GM04503 (cell line): ENCODE measurements at places on chromosomes 2 and 18.

DNA sequence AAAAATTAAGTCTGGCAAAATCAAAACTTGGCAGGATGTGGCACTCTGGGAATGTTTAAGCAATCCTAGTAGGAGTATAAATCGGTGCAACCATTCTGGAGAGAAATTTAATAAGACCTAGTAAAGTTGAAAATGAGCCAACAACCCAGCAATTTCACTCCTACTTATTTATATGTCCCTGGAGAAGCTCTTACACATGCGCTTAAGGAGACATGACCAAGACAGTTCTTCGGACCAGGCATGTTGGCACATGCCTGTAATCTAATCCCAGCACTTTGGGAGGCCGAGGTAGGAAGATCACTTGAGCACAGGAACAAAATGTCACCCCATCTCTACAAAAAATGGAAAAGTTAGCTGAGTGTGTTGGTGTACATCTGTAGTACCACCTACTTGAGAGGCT is 374.6 kb upstream of the LYPD1 start:
- no peak for DNase-seq

DNA sequence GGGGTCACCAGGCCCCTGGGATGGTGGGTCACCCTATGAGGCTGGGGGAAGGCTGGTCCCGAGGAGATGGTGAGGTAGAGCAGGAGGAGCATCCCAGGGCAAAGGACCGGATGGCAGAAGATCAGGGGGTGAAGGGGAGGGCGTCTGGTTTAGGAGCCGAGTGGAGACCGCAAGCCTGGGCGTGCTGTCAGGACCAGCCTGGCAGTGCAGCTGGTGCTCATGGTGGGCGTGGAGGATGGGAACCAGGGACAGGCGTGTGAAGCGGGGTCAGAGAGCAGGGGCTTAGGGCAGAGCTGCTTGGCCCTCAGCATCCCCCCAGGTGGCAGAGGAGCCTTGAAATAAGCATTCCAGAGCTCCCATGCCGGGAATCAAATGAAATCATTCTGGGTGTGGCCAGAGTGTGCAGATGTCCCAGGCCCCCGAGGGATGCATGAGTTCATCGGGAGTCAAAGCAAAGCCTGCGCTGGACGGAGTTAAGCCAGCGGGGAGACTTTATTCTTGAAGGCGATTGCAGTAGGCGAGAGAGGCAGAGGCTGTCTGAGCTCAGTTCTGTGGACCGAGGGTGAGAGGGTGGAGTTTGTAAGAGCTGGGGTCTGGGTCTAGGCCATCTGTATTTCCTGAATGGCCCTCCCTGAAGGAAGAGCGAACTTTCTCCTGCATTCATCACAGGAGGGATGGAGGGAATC is 33.1 kb upstream of the MBP start:
- peak; percentile 7 for DNase-seq

- DNase-seq: no peak
These were observed 47.8 kb downstream of the HNMT start for GRCh38 chr2:138012082-138012481.

DNA sequence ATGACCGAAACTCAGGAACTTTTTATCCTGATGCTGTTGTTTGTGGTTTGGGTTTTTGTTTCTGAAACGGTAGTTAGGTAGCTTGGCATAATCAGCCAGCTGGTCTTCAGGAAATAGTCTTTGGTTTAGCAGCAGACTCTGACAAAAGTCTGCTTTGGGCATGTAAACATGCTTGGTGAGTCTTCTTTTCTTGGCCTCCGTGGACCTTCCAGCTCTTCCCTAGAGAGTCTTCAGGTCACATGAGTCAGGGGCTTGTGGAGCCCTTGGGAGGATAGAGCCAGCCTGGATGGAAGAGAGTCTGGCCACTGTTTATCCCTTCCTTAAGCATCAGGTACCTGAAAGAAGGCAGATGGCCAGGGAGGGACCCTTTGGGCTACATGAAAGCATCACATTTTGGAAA is 154.5 kb downstream of the MGAT5 start:
- DNase-seq: no peak

DNA sequence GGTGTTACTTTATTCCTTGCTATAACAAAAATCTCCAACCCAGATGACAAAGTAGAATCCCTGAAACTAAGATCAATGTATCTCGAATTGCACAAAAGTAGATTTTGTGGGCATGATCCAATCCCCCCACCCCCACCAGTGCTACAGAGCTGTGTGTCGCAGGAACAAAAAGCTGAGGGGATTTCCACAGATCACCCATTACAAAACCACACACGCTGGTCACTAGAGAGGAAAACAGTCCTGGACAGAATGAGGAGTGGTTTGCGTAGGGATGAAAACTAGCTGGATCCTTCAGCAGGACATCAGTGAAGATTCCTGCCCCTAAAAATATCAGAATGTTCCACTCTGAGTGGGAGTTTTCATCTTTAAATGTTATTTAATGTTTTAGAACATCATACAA is 165.3 kb upstream of the STK17B start:
- no peak for DNase-seq

GRCh38 chr2:65024149-65024829 is 31.9 kb upstream of the CEP68 start:
- DNase-seq: peak; percentile 83

DNA sequence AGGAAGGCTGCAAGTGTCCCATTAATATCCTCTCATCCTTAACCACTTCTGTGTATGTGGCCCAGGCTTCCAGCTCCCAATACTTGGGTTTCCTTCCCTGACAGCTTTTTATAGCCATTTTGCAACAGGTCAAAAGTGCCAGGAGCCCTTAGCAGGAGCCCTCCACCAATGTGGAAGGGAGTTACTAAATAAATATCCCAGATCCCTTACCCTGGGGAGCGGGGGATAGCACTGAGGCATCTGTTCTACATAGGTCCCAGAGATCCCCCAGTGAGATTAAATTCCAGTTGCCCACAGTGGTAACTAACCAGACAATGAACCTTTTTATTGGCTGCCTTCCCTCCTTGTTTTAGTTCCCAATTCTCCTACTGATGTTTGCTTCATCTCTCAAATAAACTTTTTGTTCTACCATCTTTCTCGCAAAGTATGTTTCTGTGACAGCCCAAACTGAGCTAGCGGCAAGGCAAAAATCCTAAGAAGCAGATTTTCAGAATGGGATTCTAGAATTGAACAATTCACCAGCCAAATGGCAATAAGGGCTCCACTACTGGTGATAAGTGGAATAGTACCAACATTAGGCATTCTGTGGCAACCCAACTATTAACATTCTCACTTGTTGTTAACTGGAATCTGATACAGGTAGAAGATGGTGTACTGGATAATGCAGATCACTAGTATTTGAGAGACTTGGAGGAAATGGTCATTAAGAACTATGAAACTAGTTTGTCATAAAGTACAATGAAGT is 83.9 kb upstream of the MAPRE2 start:
- no peak for DNase-seq

- DNase-seq: no peak
These were observed 484.2 kb downstream of the DLGAP1 start for GRCh38 chr18:3970929-3971328.

- no peak for DNase-seq
These were observed 65.8 kb upstream of the EML6 start for GRCh38 chr2:54657664-54658083.

GRCh38 chr18:41700416-41700815 is 254.6 kb upstream of the PIK3C3 start:
- no peak for DNase-seq

GRCh38 chr2:201643216-201643890 is at the start of gene TMEM237:
TSS of gene TMEM237 (minus strand) at chr2:201643503. CDS start at chr2:201643400, 103 bp downstream.
- no peak for DNase-seq

DNA sequence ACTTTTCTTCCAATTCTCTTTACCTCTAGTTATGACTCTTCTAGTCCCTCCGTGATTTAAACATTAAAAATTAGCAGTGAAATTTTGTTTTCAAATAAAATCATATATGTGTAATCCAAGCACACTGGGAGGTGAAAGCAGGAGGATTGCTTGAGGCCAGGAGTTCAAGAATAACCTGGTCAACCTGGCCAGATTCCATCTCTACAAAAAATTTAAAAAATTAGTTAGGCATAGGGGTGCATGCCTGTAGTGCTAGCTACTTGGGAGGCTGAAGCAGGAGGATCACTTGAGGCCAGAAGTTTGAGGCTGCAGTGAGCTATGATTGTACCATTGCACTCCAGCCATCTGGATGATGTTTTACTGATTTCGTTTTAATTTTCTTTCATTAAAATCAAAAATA is 7.0 kb upstream of the VSNL1 start:
- DNase-seq: no peak

DNA sequence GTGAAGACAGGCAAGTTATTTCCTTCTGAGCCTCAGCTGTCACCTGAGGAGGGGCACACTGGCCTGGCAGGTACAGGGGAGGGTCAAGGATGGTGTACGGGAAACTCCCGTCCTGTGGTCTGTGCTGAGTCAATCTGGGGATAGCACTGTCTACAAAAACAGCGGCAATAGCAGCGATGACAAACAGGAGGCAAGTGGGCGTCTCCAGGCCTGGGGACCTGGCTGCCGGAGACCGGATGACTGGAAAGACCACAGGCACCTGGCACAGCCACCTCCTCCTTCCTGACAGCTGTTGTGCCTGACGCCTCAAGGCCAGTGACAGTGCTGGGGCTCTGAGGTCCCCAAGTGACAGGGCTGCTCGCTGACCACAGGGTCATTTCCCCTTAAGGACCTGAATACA is 202.1 kb upstream of the HS6ST1 start:
- no peak for DNase-seq

- DNase-seq: peak; percentile 18
These were observed 114.8 kb downstream of the GAREM1 start for GRCh38 chr18:32355896-32356295.

DNA sequence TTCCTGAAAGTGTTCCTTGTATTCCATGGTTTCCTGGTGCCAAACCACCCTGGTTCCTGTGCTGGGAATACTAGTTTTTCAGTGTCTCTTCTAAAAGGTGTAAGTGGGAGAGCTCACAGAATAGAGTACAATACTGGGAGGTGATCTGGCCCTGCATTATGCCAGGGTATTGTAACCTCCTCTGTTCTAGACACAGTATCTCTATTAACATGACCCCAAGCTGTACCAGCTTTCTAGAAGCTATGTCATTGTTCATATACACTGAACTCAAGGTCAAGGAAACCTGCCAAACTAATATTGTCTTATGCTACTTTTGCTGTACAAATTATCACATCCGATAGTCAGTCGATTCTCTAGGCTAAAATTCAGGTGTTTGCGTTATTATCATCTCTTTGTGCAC is 32.7 kb downstream of the SETBP1 start:
- DNase-seq: no peak

DNA sequence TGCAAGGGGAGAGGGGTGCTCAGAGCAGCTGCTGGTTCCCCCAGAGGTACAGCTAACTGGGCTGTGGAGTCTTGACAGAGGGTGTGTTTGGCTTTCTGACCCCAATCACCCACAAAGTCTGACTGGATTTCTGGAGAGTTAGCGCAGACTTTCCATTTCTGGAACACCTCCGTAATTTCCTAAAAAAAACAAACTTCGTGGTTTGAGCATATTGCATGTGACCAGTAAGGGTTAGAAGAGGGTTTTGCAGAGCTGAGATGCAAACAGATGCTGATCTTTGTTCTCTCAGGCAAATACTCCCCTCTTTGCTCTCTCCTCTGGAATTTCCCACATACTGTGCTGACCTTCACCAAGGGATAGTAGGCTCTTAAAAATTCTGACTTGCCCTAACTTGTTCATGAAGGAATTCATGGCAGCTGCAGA is 44.5 kb upstream of the TMEM247 start:
- DNase-seq: no peak
